Hindlimb muscle (tissue), 1 donor: ENCODE measurements at places on chromosomes 1 and 21. TPM values are rescaled to one million over a fixed set of nuclear protein-coding genes. Genes with fewer than 3 reads are reported as not detected.
A peak's percentile ranks its signal among the peaks of the same experiment; 100 is the strongest.

GRCh38 chr21:38614558-38614957, 116.3 kb upstream of the ERG start:
- no peak for DNase-seq

DNA sequence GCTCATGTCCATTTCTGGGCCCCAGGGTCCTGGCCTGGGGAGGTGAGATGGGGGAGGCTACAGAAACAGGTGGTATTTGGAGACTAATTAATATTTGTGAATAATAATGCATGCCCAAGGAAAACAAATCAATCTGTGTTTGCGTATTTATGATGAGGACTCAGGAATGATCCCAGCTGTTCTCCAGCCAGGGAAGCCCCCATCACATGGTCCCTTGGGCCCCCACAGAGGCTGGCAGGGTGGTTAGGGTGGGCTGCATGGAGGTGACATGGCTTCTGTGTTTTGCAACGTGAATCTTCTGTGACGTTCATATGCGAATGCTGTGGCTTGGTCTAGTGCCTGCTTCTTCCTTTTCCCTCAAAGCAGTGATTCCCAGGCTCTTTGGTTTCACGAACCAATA, 10.5 kb downstream of the PTPRF start:
- DNase-seq = no peak

ZNF644 gene
- 31.5 TPM for polyA plus RNA-seq

GRCh38 chr21:31279986-31280385, 64.1 kb downstream of the TIAM1 start:
- DNase-seq = no peak

DNALI1 gene
- polyA plus RNA-seq = 9.7 TPM

SYDE2 gene
- polyA plus RNA-seq = 2.4 TPM

GRCh38 chr1:7022058-7022457, 236.8 kb downstream of the CAMTA1 start:
- DNase-seq = no peak

GRCh38 chr1:243351337-243351736, 95.5 kb downstream of the SDCCAG8 start:
- no peak for DNase-seq

DNA sequence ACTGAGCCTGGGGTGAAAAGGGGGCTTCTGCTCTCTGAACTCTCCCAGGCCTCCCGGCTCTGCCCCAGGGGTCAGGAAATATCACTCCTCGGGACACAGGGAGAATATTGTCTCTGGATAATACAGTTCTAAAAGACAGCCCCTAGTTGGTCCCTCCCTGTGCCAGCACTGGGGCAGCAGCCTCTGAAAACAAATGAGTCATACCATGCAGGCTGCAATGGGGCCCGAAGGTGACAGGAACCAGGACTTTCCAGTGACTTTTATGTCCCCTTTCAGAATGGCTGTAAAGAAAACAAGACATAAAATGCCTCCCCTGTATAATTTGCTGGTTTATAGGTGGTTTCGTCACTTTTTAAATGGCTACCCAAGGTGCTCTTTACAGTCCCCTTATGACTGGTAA, 360.0 kb downstream of the NPHP4 start:
- DNase-seq = no peak

GRCh38 chr1:91831132-91831930, 54.6 kb downstream of the TGFBR3 start:
- DNase-seq = no peak

DNA sequence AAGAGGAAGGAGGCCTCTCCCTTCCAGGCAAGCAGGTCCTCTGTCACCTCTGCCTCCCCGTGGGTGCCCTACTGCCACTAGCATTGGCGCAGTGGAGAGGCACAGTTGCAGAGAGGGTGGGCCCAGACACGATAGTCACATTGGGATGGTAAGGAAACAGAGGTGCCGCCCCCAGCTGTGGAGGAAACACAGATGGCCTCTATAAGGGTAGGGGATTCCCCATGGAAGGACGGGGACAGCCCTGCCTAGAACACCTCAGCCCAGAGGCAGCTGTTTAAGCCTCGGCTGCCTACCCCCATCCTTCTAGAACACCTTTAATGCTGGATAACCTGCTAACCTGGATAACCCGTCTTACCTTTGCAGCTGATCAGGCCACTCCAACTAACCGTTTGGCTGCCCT, 65.7 kb upstream of the CNTN2 start:
- DNase-seq = no peak

DNA sequence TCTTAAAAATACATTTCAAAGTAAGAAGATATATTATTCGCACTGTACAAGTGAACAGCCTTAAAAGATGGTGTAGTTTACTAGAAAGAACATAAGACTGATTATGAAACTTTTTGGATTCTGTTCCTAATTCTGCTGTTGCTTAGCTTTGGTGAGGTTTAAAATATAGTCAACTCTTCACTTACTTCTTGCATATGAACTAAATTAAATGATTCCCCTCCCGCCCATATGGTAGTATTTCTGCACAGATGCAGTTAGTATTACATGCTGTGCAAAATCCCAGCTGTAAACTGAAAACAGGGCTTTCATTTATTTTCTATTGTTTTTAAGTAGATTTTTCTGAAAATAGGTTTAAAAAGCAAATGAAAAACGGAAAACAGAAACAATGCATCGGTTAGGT, 345.4 kb upstream of the NCAM2 start:
- peak; percentile 23 for DNase-seq
